ENCODE measurements at places on chromosomes 5 and 9. TPM values are rescaled to one million over a fixed set of nuclear protein-coding genes. Genes with fewer than 3 reads are reported as not detected.
A peak's percentile ranks its signal among the peaks of the same experiment; 100 is the strongest.

DNA sequence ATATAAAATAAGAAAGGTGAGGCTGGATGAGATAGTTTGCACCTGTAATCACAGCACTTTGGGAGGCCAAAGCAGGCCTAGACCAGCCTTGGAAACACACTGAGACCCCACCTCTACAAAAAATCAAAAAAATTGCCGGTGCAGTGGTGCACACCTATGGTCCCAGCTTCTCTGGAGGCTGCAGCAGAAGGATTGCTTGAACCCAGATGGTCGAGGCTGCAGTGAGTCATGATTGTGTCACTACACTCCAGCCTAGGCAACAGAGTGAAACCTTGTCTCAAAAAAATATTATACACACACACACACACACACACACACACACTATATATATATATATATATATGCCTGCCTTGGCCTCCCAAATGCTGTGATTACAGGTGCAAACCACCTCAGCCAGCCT lies 1.3 kb downstream of the SLC35D2 start:
- H3K27ac ChIP-seq: no peak overlapping the region
- DNase-seq: no peak
- H3K27me3 ChIP-seq: no peaks in the 10 kb centered on the region
- H3K4me3 ChIP-seq: no peak overlapping the region
- peaks cover 15% of the 10 kb centered on the region for H3K36me3 ChIP-seq
- peaks cover 3% of the 10 kb centered on the region for H3K4me1 ChIP-seq

GRCh38 chr9:7147121-7148090 lies 389.6 kb downstream of the KDM4C start:
- H3K4me3 ChIP-seq: no peak overlapping the region
- no peaks in the 10 kb centered on the region for H3K4me1 ChIP-seq
- H3K36me3 ChIP-seq: no peaks in the 10 kb centered on the region
- no peak overlapping the region for H3K27ac ChIP-seq
- DNase-seq: no peak

The KLF9 gene
- total RNA-seq: 0.98 TPM

DNA sequence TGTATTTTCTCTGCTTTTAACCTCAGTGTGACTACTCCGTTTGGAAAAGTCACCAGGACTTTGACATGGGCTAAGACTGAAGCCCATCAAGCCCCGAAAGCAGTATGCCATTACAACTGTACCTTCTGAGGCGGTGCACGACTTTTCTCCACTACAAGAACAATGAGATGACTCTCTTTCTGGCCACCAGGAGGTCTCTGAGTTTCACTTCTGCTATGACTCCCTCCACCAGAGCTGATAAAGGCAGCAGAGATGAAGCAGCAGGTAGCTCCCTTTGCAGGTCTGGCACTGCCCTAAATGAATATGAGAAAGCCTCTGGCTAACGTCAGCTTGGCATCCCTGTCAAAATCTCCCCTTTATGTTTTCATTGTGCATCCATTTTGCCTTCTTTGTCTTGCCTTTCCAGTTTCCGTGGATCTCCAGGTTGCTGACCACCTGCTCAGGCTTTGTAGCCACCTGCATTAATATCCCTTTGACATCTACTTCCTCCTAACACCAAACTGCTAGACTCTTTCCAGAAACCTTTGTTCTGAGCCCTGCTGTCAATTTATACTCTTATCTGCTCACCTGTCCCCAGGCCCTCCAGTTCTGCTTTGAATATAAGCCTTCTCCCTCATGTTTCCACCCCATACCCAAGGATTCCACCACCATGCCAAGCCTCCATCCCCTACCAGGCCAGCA lies 221.7 kb downstream of the ZNF608 start:
- H3K4me3 ChIP-seq: no peak overlapping the region
- H3K27me3 ChIP-seq: no peaks in the 10 kb centered on the region
- H3K27ac ChIP-seq: no peak overlapping the region

DNA sequence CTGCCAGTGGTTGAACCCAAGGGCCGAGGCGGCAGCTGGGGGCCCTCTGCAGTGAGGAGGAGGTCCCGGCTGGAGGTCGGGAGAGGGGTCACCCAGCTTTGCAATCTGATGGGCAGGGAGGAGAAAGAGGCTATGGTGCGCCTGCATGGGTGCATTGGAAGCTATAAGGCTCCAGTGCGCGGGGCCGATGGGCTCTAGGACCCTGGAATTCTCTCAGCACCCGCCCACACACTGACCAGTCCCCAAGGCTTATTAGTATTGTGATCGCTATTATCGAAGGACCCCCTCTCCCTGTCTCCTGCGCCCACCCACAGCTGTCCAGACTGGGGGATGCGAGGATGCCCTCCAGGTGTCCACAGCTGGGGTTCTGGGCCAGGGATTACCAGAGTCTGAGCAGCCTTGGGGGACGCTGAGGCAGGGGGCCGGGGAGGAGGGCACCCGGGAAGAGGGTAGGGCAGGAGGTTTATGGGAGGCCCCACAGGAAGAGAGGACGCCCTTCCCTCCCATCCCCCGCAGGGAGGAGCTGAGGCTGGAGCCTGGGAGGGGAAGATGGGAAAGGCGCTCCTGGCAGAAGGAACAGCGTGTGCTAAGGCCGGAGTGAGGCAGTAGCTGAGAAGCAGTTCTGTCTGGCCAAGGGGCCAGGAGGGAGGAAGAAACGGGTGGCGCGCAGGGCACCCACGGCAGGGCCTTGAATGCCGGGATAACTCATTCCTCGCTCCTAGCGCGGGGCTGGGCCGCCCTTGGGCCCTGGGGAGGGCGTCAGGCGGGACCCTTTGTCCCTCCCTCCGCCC lies 24.2 kb downstream of the C9orf50 start:
- no peaks in the 10 kb centered on the region for H3K27me3 ChIP-seq
- H3K4me3 ChIP-seq: peak overlapping the region; percentile 64
- no peak overlapping the region for H3K27ac ChIP-seq
- no peaks in the 10 kb centered on the region for H3K36me3 ChIP-seq

The CAMK2A gene
- total RNA-seq: 0.28 TPM

- H3K4me1 ChIP-seq: no peaks in the 10 kb centered on the region
- no peaks in the 10 kb centered on the region for H3K27me3 ChIP-seq
- no peaks in the 10 kb centered on the region for H3K36me3 ChIP-seq
- no peak overlapping the region for H3K4me3 ChIP-seq
- no peak overlapping the region for H3K27ac ChIP-seq
These were observed 11.3 kb upstream of the TIMD4 start for GRCh38 chr5:156974328-156974727.

The RANBP3L gene
- not detected for total RNA-seq

DNA sequence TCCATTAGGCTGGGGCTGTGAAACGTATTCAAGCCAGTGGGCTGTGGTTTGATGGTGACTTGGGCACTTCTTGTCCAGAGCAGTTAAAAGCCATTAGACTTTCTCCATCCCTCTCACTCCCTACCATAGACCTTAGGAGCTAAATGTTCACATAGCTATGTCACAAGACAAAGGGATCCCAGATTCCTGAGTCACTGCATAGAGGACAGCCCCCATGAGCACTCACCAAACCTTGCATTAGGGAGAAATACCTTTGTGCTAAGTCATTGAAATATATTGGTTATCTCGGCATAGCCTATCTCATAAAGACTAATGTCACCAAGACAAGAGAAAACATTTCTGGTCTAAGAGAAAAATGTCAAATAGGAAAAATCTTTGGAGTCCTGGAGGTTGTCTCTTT lies 104.3 kb downstream of the TRPM6 start:
- H3K36me3 ChIP-seq: no peaks in the 10 kb centered on the region
- H3K27me3 ChIP-seq: no peaks in the 10 kb centered on the region
- no peaks in the 10 kb centered on the region for H3K4me1 ChIP-seq
- no peak for DNase-seq

The IFNA2 gene
- not detected for total RNA-seq

DNA sequence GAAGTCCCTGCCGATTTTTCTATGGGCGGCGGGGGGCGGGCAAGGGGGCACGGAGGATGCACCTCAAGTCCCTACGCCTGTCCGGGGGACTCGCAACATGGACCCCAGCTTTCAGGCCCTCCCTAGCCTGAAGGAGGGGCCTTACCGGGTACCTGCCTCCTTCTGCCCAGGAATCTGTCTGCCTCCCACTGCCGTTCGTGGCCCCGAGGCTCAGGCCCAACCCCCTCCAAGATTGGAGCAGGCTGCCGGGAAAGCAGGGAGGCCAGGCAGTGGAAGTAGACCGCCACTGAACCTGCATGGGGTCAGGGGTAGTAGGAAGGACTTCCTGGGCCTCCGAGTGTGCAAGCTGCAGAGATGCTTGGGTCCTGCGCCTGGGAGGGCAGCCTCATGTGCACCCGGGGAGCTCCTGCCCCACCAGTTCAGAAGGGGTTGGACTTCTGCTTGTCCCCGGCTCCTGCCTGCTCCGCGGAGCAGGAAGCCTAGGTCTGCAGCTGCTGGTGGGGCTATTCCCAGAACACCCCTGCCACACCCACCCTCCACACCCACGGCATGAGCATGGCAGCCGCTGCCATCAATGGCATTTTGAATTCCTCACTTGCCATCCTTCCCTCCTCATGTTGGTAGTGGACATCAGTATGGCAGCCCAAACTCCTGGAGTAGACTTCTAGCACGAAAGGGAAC lies 1312.7 kb upstream of the ACO1 start:
- DNase-seq: no peak
- no peaks in the 10 kb centered on the region for H3K36me3 ChIP-seq
- no peaks in the 10 kb centered on the region for H3K27me3 ChIP-seq
- no peak overlapping the region for H3K27ac ChIP-seq
- no peaks in the 10 kb centered on the region for H3K4me1 ChIP-seq

GRCh38 chr9:74736646-74737045 lies 151.1 kb downstream of the TRPM6 start:
- no peak overlapping the region for H3K4me3 ChIP-seq
- H3K27me3 ChIP-seq: no peaks in the 10 kb centered on the region
- H3K27ac ChIP-seq: no peak overlapping the region

- no peak for DNase-seq
- H3K4me3 ChIP-seq: no peak overlapping the region
- H3K36me3 ChIP-seq: no peaks in the 10 kb centered on the region
- no peak overlapping the region for H3K27ac ChIP-seq
- H3K27me3 ChIP-seq: no peaks in the 10 kb centered on the region
These were observed 27.9 kb upstream of the ITGA2 start for GRCh38 chr5:52961274-52961681.

The SSBP2 gene
- 27.6 TPM for total RNA-seq

DNA sequence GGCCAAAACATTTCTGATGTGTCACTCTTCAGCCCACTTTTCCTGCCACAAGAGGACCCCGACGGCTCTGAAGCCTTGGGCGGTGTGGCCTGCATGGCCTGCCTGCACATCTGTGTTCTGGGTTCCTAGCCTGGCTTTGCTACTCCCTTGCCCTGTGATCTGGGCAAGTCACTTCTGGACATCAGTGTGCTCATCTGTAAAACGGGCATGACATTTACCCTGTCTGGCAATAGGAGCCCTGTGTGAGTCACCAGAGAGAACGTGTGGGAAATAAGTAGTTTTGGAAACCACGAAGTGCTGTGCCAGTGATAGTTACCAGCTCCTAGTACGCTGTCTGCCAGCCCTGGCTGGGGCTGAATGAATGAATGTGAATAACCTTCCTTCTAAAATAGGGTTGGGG lies 90.8 kb downstream of the MACROH2A1 start:
- no peaks in the 10 kb centered on the region for H3K27me3 ChIP-seq
- DNase-seq: no peak
- H3K36me3 ChIP-seq: no peaks in the 10 kb centered on the region

DNA sequence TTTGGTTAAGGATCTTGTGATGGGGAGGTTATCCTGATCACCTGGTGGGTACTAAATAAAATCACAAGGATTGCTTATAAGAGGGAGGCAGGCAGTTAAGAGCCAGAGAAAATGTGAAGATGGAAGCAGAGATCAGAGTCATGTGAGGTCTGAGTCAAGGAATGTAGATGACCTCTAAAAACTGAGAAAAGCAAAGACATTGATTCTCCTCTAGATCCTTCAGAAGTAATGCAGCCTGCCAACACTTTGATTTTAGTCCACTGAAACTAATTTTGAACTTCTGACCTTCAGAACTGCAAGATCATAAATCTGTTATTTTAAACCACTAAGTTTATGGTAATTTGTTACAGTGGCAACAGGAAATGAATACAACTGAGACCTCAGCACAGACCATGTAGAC lies 499.0 kb downstream of the GADD45G start:
- H3K4me3 ChIP-seq: no peak overlapping the region
- no peaks in the 10 kb centered on the region for H3K4me1 ChIP-seq
- no peaks in the 10 kb centered on the region for H3K36me3 ChIP-seq
- no peaks in the 10 kb centered on the region for H3K27me3 ChIP-seq

DNA sequence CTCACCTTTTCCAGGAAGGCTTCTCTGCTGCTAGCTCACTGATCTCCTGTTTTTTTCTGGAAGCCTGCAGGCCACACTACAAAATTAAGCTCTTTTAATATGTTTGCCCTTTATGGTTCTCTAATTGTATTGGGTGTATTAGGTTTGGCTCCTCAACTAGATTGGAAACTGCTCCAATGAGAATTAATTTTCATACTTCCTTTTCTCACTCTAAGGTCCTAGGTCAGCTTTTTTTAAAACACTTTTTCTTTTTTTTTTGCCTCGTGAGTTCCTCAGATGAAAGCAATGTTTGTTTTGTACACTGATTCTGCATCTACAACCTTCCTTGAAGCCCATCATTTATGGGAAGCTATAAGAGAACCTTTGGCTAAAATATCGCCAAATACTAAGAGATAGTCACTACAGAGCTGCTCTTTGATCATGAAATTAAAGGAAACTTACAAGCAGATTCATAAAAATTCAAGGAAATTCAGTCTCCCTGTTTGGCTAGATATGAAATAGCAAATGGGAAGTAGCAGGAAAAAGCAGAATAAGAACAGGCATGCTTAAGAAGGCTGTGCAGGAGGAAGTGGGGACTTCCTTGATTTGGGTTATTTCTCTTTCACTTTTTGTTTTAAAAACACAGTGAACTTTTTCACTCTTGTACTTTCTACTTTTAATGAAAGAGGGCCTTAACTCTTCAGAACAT lies 55.2 kb upstream of the FYB1 start:
- H3K4me3 ChIP-seq: no peak overlapping the region
- H3K27me3 ChIP-seq: no peaks in the 10 kb centered on the region
- H3K27ac ChIP-seq: no peak overlapping the region
- DNase-seq: no peak
- H3K36me3 ChIP-seq: no peaks in the 10 kb centered on the region

DNA sequence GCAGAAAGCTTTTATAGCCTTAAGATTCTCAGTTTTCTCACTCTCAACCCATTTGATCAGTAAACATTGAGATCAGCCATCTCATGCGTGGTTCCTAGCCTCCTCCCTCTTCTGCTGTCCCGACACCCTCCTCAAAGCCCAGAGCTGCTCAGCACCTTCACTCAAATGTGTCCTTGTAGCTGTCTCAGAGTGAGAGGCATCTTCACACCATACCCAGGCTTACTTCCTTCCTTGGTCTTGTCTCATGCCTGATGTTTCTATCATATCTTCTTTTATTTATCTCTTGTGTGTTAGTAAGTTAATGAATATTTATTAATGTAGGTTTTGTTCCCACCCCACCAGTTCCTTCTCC lies 72.4 kb upstream of the SNX2 start:
- H3K27ac ChIP-seq: no peak overlapping the region
- no peaks in the 10 kb centered on the region for H3K27me3 ChIP-seq
- no peak for DNase-seq
- no peak overlapping the region for H3K4me3 ChIP-seq
- no peaks in the 10 kb centered on the region for H3K4me1 ChIP-seq

The SEMA6A gene
- total RNA-seq: 277 TPM

The CD74 gene
- total RNA-seq: 48.6 TPM

The EPB41L4A gene
- total RNA-seq: 4.6 TPM

GRCh38 chr9:90939351-90939750 lies 137.7 kb downstream of the SYK start:
- no peak overlapping the region for H3K27ac ChIP-seq
- H3K4me3 ChIP-seq: no peak overlapping the region
- H3K27me3 ChIP-seq: no peaks in the 10 kb centered on the region
- no peaks in the 10 kb centered on the region for H3K4me1 ChIP-seq
- no peaks in the 10 kb centered on the region for H3K36me3 ChIP-seq
- no peak for DNase-seq

The UNC13B gene
- total RNA-seq: 51.7 TPM

Data from H1 (cell line).